ENCODE measurements at places on chromosomes 6 and 20.

GRCh38 chr6:42104095-42104803, 38.2 kb downstream of the C6orf132 start:
- DNase-seq = no peak

GRCh38 chr6:62797190-62797589, 414.1 kb upstream of the FKBP1C start:
- DNase-seq = no peak

DNA sequence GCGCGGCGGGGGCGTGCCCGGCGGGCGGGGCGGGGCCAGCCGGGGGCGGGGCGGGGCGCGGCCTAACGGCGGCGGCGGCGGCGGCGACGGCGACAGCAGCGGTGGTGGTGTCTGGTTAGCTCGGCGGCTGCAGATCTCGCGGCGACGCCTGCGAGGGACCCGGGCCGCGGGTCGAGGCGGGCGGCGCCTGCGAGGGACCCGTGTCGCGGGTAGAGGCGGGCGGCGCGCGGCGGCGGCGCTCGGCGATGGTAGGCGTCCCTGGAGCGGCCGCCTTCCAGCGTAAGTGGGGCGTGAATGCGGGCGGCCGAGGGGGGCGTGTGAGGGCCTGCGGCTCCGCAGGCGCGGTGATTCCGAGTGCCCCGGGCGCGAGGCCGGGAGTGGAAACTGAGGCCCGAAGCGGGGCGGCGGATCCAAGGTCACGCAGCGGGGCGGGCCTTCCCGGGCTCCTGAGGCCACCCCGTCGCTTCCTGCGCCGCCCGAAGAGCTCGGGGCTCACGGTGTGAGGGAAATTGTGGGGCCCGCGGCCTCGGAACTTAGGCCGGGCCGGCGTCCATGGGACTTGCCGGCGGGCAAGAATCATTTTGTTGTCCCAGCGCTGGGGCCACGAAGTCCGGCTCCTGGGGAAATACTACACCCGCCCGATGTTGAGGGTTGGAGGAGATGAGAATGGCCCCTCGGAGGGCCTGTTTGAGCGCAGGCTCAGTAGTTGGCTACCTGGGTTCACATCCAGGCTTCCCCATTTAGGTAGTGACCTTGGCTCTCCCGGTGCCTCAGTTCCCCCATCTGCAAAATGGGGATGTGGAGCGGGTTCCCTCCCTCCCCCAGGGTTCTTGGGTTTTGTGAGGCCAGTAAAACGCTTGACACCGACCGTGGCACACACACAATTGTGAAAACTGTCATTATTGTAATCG, at the start of gene CBFA2T2:
TSS of gene CBFA2T2 (plus strand) at position 74 of the 911 bp plus-strand sequence. CDS start at position 246, 172 bp downstream.
- DNase-seq = peak; percentile 47

- no peak for DNase-seq
These were observed 875.6 kb downstream of the QKI start for GRCh38 chr6:164290101-164290500.

- peak; percentile 84 for DNase-seq
These were observed 9.0 kb downstream of the ADA start for GRCh38 chr20:44642203-44643153.

DNA sequence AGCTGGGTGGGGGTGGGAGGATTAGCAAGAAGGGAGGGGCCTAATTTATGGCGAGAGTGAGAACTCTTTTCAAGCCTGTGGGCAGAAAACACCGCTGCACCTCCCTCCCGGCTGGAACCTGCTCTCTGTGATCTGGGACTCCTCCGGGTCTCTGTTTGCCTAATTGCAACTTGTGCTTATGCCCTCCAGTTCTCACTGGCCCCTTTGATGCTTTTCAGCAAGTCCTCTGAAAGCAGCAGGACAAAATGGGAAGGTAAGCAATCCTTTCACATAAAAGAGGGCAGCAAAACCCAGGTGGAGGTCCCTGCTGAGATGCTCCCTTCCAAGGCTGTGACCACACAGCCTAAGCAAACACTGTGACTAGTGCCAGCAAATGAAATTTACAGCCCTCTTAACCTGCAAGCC, 523.0 kb upstream of the FLRT3 start:
- DNase-seq = no peak

DNA sequence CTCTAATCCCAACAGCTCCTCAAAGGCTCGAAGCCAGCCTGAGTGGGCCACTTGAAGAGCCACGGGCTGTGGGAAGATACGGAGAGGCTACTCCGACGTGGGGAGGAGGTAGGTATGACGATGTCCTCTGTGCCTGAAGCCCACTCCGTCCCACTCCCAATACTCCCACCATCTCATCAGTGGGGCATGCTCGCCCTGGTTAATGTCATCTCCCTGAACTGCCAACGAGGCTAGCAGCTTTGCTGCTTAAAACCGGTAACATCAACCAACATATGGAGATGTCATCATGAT, 11.1 kb downstream of the NRN1 start:
- no peak for DNase-seq

DNA sequence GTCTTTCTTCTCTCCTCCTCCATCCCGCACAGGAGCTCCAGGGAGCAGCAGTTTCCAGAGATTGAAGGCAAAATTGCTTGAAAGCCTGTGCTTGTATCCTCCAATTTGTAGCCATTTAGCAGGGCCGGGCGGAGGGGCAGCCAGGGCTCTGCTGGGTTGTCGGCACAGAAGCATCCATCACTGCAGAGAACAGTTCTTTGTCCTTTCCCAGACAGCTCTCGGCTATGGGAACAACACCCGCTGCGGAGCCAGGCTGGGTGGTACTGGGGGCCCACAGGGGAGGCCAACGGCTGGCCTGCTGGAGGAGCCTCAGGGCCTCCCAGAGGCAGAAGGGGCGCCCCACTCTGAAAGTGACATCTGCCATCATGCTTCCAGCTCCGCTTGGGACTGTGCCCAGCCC, 7.8 kb downstream of the HRH3 start:
- no peak for DNase-seq

DNA sequence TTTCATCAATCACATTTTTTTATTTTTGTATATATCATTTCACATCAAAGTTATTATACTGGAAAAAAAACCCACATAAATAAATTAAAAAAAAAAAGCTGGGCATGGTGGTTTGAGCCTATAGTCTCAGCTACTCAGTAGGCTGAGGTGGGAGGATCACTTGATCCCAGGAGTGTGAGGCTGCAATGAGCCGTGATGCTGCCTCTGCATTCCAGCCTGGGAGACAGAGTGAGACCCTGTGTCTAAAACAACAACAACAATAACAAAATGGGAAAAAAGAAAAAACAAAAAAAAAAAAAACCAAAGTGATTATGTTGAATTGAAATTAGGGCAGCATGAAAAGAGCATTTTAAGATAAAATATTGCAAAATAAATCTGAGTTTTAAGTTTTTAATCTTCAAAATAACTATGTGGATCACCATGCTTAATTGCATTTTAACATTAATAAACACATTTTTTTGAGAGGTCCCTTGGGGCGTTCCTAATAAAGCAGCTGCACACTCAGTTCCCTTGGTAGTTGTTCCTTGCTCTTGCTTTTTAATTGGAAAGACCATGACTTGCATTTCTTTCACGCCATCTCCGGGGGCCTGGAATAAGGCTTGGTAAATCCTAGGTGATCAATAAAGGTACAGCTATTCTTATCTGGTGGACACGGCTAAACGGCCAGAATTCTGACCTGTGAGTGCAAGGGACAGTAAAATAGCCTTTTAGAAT, 15.1 kb downstream of the NOX3 start:
- DNase-seq = no peak

DNA sequence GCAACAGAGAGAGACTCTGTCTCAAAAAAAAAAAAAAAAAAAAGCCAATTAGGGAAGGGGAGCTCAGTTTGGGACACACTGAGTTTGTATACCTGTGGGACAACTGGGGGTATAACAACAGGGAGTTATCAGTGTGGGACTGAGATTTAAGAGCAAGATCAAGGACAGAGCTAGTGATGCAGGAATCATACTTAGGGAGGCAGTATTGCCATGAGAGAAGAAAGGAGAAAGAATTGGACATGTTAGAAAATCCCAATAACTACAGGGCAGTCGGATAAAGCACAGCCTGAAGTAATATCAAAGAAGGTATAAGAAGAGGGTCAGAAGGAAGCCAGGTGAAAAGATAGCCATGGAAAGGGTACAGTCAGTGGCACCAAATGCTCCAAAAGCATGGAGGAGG, 121.2 kb downstream of the PTPRT start:
- no peak for DNase-seq

DNA sequence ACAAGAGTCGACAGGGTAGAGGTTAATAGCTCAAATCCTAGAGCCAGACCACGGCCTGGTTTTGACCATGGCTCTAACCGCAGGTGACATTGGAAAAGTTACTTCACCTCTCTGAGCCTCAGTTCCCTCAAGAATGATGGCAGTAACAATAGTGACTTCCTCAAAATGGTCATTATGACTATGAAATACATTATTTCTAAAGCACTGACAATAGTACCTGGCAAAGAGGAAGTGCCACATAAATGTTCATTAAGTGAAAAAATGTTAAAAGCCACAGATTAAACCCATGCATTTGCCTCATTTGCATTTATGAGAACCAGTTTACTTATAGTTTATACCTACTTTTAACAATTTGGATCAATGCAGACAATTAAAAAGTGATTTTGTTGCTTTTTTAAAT, 12.3 kb downstream of the BTBD3 start:
- DNase-seq = no peak

GRCh38 chr6:64750910-64751309, 956.1 kb downstream of the EYS start:
- no peak for DNase-seq

DNA sequence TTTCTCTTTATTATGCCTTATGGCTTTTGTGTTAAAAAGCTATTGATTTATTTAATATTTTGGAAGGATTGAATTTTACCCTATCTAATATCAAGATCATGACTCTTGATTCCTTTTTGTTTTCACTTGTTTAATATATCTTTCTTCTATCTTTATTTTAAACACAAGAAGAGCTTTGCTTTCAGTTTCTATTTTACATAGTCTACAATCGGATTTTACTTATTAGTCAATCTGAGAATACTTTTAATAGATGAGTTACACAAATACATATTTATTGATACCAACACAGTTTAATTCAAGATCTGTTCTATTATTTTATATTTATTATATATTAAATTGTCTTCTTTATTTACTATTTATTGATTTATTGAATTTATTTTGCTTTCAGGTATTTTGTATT, 218.8 kb downstream of the ESR1 start:
- no peak for DNase-seq

- DNase-seq = no peak
These were observed 305.8 kb upstream of the SYNCRIP start for GRCh38 chr6:85948481-85948880.

DNA sequence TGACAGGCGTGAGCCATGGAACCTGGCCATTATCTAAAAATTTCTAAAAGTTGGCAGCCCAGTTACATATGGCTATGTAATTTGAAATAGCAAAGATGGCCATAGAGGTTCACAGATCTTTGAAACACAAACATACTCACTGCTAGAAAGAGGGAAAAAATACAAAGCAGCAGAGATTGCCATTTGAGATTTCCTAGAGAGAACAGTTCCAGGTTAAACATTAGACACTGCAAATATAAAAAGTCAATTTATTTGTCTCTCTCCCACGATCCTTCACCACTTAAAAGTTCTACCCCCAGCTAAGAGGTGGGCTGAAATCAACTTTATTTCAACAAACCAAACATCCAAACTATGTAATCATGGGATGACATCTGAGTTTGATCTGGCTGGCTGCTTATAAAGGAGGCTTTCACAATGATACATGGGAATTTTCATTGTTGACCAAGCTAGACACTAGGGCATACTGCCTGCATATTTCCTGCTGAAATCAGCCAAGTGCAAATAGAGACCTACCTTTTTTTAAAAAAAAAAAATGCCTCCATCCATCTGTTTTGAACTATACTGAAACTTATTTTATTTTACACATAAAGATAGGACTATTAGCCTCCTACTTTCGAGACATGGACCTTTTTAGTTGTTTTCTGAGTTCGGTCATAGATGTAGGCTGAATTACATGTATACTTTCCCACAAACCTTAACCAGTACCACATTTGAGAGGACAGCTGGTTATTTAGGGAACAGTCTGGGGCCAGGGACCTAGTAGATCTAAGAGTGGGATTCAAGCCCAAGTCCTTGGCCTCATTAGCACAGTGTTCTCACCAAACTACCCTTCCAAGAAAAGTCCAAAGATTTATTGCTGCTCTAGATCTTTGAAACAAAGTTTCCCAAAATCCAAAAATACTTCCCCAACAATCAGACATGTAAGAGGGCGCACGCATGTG, 16.6 kb downstream of the DCDC2 start:
- no peak for DNase-seq

DNA sequence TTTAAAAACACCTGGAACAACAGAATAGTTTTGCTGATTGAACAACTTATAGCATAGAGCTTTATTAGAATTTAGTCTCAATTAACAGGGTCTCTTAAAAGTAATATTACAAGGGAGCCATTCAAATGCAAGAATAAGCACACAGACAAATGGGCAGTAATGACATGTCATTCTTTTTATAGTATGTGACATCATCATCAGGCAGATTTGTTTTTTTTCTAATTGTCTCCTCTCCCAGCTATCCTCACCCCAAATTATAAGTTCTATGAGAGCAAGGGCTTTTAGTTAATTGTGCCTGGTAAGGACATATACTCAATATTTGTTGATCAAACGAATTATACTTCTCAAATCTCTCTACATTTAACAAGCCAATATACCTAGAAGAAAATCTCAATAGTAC, 11.0 kb downstream of the PGM3 start:
- DNase-seq = no peak
